RWPE2 (cell line): ENCODE measurements at places on chromosomes 3 and 15.

- peak overlapping the region; percentile 99 for H3K27ac ChIP-seq
- H3K4me1 ChIP-seq: peaks cover 32% of the 10 kb centered on the region
- peaks cover 78% of the 10 kb centered on the region for H3K36me3 ChIP-seq
- no peaks in the 10 kb centered on the region for H3K27me3 ChIP-seq
- H3K4me3 ChIP-seq: peak overlapping the region; percentile 89
- peak; percentile 85 for DNase-seq
Observed at GRCh38 chr3:52052831-52053306, 3.5 kb downstream of the DUSP7 start.

GRCh38 chr15:45117308-45118130 lies 3.4 kb downstream of the DUOXA2 start:
- H3K27me3 ChIP-seq: peaks cover 53% of the 10 kb centered on the region
- H3K4me1 ChIP-seq: peaks cover 11% of the 10 kb centered on the region
- no peak overlapping the region for H3K27ac ChIP-seq
- DNase-seq: peak; percentile 47

DNA sequence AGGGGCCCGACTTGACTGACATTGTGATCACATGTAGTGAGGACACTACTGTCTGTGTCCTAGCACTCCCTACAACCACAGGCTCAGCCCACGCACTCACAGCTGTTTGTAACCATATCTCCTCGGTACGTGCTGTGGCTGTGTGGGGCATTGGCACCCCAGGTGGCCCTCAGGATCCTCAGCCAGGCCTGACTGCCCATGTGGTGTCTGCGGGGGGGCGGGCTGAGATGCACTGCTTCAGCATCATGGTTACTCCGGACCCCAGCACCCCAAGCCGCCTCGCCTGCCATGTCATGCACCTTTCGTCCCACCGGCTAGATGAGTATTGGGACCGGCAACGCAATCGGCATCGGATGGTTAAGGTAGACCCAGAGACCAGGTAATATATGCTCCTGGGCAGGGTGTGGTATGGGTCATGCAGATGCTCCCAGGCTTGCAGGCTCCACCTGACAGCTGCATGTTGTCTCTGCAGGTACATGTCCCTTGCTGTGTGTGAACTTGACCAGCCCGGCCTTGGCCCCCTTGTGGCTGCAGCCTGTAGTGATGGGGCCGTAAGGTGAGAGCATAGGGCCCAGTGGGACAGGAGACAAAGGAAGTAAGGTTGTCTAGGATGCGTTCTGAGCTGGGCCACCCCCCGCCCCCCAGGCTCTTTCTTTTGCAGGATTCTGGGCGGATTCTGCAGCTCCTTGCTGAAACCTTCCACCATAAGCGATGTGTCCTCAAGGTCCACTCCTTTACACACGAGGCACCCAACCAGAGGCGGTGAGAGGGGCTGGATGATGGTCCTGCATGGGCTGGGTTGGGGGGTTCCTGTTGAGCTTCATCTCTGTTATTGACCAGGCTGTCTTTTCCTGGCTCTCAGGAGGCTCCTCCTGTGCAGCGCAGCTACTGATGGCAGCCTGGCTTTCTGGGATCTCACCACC lies 4.4 kb downstream of the DALRD3 start:
- DNase-seq: no peak
- H3K36me3 ChIP-seq: peaks cover 58% of the 10 kb centered on the region
- H3K27ac ChIP-seq: no peak overlapping the region
- H3K4me1 ChIP-seq: no peaks in the 10 kb centered on the region
- no peaks in the 10 kb centered on the region for H3K27me3 ChIP-seq

- no peak for DNase-seq
- no peaks in the 10 kb centered on the region for H3K4me1 ChIP-seq
- H3K36me3 ChIP-seq: no peaks in the 10 kb centered on the region
- H3K27ac ChIP-seq: no peak overlapping the region
- H3K27me3 ChIP-seq: peaks cover 9% of the 10 kb centered on the region
- H3K4me3 ChIP-seq: no peak overlapping the region
Observed at GRCh38 chr3:73447111-73447510, 177.6 kb downstream of the PDZRN3 start.

DNA sequence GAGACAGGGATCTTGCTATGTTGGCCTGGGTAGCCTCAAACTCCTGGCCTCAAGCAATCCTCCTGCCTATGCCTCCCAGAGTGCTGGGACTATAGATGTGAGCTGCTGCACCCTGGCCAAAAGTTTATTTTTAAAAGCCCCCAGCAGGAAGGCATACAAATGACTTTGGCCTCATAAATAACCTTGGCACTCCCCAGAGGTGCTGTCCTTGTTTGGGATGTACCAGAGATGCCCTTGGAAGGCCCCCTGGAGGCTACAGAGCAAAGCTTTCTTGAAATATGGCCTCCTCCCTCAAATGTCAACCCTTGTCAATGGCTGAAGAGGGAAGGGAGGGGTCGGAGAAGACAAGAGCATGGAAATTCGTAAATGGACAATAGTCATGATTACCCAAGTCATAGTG lies 14.0 kb upstream of the RTP3 start:
- no peak overlapping the region for H3K27ac ChIP-seq
- H3K36me3 ChIP-seq: no peaks in the 10 kb centered on the region
- no peak for DNase-seq
- H3K4me1 ChIP-seq: no peaks in the 10 kb centered on the region

GRCh38 chr3:14875411-14876175 lies 56.8 kb downstream of the FGD5 start:
- H3K4me1 ChIP-seq: no peaks in the 10 kb centered on the region
- H3K36me3 ChIP-seq: no peaks in the 10 kb centered on the region
- H3K27ac ChIP-seq: no peak overlapping the region
- no peak overlapping the region for H3K4me3 ChIP-seq

GRCh38 chr3:131349946-131350347 lies 31.6 kb upstream of the NUDT16 start:
- H3K36me3 ChIP-seq: no peaks in the 10 kb centered on the region
- peaks cover 6% of the 10 kb centered on the region for H3K4me1 ChIP-seq

DNA sequence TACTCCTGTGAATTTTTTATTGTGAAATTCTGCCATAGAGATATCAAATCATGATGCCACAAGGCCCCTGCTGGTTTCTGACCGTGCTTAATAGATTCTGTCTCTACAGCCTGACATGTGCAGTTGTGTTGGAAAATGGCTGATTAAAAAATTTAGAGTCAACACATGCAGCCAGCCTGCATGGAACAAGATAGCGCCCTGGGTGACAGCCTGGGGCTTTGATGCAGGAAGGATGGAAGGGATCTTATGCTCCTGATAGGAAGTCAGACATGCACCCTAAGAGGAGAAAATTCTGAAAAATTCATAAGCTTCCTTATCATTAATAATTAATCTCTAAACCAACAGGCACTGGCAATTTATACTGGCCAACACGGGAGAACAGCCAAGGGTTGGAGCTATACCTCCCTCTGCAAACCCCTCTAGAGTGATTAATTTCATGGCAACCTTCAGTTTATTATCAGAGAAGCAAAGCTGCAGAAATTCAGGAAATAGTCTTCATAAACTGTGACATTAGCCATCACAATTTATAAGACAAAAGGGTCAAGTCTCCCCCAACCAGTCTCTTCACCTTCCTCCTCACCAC lies 198.4 kb downstream of the CADPS start:
- peaks cover 9% of the 10 kb centered on the region for H3K4me1 ChIP-seq
- no peak for DNase-seq
